ENCODE measurements at places on chromosomes 6 and 20. TPM values are rescaled to one million over a fixed set of nuclear protein-coding genes. Genes with fewer than 3 reads are reported as not detected.

LINC00237 gene
- 0.49 TPM for total RNA-seq

GGTLC1 gene
- total RNA-seq = not detected

PDE7B gene
- 1.00 TPM for total RNA-seq

BMP6 gene
- total RNA-seq = 0.65 TPM

COL19A1 gene
- 0.19 TPM for total RNA-seq

NRSN1 gene
- total RNA-seq = not detected

SLC22A7 gene
- total RNA-seq = not detected

KHDC1L gene
- total RNA-seq = not detected

CRISP2 gene
- total RNA-seq = not detected

C20orf144 gene
- total RNA-seq = 0.17 TPM

Data from activated T-cell treated with anti-CD3 and anti-CD28 coated beads, Interleukin-2, amount 50 U/mL, for 72 hours (primary cell).